Eye (tissue), 1 donor: ENCODE measurements at places on chromosomes 4 and X.

GRCh38 chrX:24113181-24113580 lies 36.3 kb upstream of the ZFX start:
- no peak for DNase-seq

DNA sequence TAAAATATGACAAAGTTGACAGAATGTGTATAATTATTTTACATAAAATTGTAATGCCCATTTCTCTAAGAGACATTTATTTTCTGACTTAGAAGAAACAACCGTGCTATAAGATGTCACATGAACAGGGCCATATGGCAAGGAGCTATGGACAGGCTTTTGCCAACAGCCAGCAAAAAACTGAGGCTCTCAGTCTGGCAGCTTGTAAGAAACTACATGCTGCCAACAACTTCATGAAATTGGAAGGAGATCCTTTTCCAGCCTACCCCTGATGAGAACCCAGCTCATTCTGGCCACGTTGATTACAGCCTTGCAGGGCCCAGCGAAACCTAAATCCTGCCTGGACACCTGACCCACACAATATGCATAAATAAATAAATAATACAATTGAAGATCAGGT lies 250.3 kb upstream of the ARSJ start:
- no peak for DNase-seq

- DNase-seq: no peak
Observed at GRCh38 chr4:39823191-39823590, 125.3 kb downstream of the UBE2K start.

DNA sequence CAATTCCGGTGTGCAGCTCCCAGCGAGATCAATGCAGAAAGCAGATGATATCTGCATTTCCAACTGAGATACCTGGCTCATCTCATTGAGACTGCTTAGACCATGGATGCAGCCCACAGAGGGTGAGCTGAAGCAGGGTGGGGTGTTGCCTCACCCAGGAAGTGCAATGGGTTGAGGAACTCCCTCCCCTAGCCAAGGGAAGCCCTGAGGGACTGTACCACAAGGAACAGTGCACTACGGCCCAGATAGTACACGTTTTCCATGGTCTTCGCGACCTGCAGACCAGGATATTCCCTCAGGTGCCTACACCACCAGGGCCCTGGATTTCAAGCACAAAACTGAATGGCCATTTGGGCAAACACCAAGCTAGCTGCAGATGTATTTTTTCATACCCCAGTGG lies 150.0 kb downstream of the TET2 start:
- DNase-seq: no peak

GRCh38 chr4:118762155-118762554 lies 73.8 kb downstream of the SEC24D start:
- DNase-seq: peak; percentile 44

GRCh38 chr4:104763554-104764222 lies 269.0 kb upstream of the CXXC4 start:
- peak; percentile 11 for DNase-seq

DNA sequence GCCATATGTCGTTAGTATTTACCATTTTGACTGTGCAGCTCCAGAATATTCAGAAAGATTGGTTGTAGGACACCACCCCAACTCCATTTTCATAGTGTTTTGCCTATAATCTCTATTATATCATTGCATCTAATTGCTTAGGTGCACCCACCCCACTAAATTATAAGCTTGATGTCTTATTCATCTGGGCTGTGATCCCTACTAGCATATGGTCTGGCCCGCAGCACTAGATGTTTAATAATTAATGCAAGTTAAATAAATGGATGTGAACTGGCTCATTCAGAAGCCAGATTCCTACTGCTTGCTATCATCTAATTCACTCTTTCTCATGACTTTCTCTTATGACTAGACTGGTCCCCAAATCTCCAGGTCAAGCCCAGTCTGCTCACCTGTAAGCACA lies 143.5 kb downstream of the RELL1 start:
- peak; percentile 9 for DNase-seq

DNA sequence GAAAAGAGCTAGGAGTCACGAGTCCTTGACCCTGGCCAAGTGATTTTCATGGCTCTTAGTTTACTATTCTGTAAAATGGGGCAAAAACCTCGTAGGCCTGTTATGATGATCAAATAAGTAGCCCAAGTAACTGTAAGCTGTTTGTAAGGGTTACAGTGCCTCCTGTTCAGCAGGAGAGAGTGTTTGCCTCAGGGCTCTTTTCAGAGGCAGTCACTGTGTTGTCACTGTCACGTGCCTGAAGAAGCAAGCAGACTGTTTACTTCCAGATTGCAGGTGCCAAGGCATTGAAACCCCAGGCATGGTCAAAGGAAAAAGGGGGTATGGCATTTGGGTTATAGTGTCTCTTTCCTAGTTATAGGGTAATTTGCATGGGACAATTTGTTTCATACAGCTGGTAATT lies 4.5 kb downstream of the RAB39B start:
- no peak for DNase-seq

DNA sequence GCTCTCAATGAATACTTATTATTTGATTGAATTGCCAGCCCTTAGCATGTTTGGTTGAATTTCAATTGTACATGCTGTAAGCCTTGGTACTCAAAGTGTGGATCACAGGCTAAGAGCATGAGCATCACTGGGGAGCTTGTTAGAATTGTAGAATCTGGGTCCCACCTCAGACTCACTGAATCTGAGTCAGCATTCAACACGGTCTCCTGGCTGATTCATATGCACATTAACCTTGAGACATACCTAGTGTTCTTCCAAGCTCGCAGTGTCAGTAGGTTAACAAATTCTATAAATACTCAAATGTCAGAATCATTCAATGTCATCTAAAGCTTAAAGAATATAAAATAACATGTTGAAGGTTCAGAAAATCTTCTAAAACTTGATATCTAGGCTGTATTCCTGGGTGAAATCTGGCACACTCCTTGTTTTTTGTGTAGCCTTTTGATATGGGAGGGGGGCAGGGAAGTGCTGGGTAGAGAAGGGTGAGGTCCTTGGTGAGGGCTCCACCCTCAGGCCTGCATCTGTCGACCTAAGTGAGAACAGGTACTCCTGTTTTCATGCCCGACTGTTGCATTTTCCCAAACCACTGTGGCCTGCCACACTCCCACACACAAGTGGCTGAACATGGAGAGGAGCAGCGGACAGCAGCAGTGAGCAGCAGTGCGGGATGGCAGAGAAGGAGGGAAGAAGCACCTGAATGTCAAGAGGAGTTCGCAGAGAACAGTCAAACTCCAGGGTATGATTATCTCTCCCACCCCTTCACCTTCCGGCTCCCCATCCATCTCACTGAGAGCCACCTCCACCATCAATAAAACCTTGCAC lies 529.6 kb upstream of the IGFBP7 start:
- peak; percentile 11 for DNase-seq

GRCh38 chr4:1293991-1294390 lies 4.3 kb downstream of the MAEA start:
- no peak for DNase-seq

DNA sequence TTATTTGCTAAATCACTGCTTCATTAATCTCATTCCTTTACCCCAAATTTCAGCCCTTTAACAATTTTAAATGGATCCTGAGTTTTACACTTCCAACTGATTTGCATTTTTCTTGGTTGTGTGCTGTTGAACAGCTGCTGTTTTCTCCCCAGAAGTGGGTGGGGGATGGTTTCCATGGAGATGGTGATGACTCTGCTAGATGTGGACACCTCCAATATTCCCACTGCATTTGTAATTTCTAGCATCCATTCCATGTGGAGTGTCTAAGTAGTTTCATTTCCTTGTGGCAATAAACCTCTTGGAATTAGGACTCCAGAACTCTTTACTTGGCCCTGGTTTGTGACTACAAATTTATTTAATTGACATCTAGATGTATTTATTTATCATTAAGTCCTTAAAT lies 330.4 kb downstream of the GBA3 start:
- peak; percentile 6 for DNase-seq

DNA sequence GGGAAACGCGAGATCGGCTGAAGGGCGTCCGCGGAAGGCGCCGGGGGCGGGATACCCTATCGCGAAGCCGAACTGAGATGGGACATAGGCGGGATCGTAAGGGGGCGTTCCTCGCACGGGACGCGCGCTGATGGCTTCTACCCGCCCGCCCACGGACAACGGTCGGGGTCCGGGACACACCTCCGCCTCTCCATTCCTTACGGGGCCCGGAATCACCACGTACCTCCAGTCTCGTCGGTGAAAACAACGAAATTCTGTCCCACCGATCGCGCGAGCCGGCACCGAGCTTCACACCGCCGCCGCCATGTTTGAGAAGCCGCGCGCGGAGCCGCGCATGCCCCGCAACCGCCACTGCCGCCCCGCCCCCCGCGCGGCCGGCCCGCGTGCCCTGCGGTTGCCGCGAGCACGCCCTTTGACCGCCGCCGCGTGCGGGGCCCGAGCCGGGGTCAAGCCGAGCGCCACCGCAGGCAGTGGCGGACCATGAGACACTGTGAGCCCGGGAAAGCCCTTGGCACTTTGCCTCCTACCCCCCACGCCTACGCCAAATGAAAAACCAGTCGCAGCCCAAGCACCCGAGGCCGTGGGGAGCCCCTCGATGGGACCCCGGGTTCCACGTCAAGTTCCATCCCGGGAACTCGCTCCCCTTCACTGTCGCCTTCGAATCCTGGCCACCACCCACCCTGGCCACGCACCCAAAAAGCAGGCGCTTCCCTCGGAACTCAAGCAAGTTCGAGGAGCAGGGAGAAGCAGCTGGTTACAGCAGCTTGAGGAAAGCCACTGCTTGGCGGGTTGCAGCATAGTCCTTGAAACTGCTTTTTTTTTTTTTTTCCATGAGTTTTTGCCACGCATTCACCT lies at the start of gene SCML2:
Gene SCML2, minus strand, starts transcription at position 320 of the 855 bp plus-strand sequence. CDS start 20,617 bp downstream, outside the sequence.
- DNase-seq: peak; percentile 76
